ENCODE measurements at places on chromosomes 7 and 10. TPM values are rescaled to one million over a fixed set of nuclear protein-coding genes. Genes with fewer than 3 reads are reported as not detected.

- no peak for DNase-seq
Observed at GRCh38 chr7:80275192-80275605, 140.6 kb downstream of the GNAI1 start.

- DNase-seq: peak; percentile 37
Observed at GRCh38 chr7:84291756-84292155, 97.2 kb upstream of the SEMA3A start.

DNA sequence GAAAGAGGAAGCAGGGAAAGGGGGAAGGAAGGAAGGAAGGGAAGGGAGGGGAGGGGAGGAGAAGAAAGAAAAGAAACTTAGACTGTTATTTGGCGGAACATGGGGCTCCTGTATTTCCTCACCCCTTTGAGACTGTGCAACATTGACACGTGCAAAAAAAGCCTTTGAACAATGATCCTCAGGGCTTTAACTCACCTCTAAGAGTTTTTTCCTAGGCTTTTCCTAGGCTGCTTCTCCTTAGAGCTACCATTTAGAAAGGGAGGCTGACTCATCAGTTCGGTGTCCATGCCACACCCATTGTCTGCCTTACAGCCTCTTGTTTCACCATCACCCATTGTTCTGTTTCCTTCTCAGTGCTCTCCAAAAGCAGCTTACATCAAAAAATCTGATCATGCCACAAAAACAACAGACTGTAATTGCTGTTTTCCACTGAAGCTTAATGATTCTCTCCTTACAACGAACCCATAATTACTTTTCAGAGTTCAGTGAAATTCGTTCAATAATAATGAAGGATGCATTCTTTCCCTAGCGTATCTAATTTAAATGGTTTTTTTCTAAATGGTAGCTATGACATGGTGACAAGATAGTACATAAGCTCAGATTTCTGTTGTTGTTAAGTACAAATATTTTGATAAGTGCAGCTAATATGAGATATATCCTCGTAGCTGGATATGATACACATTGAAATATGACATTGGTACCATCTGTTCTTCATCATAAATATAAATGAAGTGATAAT lies 90.8 kb downstream of the PRLHR start:
- DNase-seq: no peak

GRCh38 chr7:142516038-142516501 lies 233.2 kb upstream of the PRSS1 start:
- DNase-seq: no peak

DNA sequence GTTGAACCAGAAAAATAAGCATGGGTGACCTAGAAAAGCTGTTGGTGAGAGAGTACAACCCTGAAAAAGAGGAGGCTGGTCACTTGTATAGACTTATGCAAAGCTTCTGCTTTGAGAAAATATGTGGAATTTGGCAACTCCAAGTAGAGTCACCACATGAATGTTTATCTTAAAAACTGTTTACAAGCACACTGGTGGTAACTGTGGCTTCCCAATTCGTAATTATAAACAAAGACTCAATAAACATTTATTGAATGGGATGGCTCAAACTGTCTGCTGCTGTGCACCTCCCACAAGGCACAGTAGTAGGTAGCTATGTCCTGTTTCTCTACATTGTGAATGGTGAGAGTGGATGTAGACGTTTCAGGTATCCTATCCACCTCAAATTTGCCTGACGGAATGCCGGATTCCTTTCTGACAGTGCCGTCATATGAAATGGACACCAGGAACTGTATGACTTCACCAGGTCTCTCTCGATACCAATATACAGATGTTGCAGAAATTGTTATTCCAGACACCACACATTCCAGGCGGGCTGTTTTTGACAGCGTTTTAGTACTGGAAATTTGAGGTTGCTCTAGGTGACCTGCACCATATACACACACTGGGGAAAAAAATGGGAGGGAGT lies 43.4 kb upstream of the TARP start:
- DNase-seq: no peak

GRCh38 chr7:20083781-20084180 lies 133.4 kb downstream of the MACC1 start:
- no peak for DNase-seq

DNA sequence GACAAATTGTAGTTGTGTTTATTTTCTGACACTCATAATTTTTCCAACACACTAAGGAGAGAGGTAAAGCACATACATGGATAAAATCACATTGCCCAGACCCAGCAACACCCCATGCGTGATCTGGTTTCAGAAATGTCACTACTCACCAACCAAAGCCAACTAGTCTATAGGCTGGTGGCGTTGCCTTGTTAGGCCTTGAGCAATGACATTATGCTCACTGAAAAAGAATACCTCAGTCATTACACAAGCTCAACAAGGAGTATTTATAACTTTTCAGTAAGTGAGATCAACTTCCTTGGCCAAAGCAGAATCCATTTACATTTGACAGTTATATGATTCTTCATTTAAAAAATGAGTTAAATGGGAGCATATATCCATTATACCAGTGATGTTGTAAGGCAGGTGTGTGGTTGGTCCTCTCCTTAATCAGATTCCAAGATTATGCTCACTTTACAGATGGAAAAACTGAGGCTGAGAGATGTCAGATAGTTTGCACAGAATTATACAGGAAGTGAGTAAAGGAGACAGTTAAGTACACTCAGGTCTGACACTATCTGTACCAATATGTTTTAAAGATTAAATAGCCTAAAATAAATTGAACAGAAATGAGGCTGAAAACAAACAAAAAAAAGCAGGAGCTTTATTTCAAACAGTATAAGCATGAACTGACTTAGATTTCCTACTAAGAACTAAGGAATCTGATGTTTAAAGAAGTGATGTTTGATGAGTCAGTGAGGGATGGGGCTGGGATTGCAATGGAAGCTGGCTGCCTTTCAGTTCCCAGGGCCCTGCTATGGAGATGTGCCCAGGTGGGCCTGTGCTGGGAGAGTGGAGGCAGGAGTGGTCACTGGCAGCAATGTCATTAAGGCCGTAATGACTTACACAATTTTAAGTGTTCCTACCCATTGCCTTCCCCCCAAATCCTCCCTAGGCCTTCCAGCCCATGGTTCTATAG lies 118.3 kb downstream of the RAPGEF5 start:
- DNase-seq: no peak

DNA sequence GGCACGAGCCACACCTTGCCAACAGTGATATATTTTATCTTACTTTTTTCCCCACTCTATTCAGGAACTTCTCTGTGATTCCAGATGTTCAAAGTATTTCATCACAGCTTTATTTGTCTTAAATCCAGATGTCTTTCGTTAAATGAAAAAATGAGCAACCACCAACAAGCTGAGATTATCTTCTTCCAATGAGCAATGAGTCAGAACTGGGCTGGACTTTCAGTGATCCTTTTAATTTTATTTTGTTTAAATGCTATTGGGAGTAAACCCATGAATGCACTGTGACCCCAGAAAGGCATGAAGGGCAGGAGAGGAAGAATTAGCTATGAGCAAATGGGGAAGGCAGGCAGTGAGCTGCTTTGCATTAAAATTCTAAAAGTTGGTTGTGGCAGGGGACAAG lies 77.6 kb upstream of the IMMP2L start:
- no peak for DNase-seq

DNA sequence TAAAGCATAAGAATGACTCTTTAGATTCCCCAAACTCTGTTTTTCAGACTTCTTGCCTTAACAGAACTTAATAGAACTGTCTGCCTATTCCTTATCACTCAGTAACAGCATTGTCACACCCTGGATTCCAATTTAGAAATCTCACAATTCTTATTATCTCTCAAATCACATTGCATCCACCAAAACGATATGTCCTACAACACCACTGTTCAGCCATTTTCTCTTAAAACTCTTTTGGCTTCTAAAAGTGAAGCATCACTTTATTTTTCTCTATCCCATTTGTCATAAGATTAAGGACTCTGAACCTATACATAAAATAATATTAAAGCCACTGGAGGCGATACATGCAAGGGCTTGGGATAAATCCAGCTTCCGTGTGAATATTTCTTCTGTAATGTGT lies 1.2 kb upstream of the CPED1 start:
- no peak for DNase-seq

GRCh38 chr7:53003653-53004445 lies 31.6 kb upstream of the POM121L12 start:
- DNase-seq: no peak

DNA sequence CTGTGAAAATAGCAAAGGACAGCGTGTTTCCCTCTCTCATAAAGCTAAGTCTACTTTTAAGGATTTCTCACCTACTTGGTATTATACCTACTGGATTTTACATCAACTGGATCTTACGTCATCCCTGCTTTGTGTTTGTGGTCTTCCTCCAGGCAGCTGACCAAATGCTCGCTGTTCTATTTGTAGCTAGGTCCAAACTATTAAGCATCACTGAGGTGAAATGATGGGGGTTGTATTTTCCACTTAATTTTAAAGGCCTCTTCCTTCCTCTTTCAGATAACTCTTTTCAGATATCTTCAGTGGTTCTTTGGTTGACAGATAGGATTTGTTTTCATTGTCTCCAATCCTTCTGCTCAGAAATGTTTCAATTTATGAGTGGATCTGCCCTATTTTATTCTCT lies 169.7 kb downstream of the RNLS start:
- DNase-seq: no peak

GRCh38 chr10:132808383-132809231 lies 22.7 kb upstream of the NKX6-2 start:
- no peak for DNase-seq

DNA sequence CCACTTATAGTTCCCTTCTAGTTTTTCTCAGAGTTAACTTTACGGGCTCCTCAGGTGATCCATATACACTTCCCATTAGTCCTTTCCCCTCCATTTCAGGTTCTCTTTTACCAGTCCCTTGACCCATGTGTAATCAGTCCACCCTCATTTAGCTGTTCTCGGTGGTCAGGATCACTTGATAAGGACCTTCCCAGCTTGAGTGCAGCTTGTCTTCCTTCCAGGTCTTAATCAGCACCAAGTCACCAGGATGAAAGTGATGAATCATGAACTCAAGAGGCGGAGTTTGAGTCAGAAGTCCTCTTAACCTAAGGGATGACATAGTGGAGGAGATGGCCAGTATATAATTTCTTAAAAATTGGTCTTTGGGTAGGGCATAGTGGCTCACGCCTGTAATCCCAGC lies 63.1 kb upstream of the CNTNAP2 start:
- no peak for DNase-seq

GRID2IP gene
- polyA plus RNA-seq: 0.11 TPM

DOCK1 gene
- polyA plus RNA-seq: 15.8 TPM

ANK3 gene
- polyA plus RNA-seq: 38.2 TPM

CCAR1 gene
- 45.2 TPM for polyA plus RNA-seq

CNPY1 gene
- not detected for polyA plus RNA-seq

AOAH gene
- 2.7 TPM for polyA plus RNA-seq

ATG9B gene
- polyA plus RNA-seq: 0.19 TPM

TMEM176A gene
- 513 TPM for polyA plus RNA-seq

CCDC172 gene
- polyA plus RNA-seq: not detected

Measured in kidney (tissue), 22 donors.